AG09309 (cell line): ENCODE measurements at places on chromosomes 5 and 9.

DNA sequence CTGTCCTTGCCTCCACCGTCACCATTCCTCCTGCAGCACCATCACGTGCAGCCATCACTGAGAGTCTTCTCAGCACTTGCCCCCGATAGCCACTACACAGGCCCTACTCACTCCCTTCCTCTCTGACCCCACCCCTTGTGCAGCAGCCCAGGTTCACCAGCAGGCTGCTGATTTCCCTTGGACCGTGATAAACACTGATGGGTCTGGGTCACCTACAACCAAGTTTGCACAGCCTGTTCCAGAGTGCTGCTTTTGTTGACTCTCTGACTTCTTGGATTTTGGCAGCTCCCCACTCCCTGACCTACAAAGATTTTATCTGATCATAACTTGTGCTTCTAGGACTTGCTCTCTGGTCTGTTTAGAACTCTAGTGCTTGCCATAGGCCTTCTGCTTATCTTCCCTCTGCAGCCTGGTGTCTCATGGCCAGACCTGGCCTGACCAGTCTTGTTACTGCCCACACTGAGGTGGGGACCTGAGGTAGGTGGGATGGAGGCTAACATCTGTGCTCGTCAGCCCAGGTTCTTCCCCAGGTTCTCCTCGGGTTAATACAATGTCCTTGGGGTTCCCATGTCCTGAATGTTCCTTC lies 109.3 kb downstream of the TARS1 start:
- DNase-seq: no peak

GRCh38 chr9:94855903-94856302 lies 129.4 kb downstream of the AOPEP start:
- DNase-seq: no peak

- DNase-seq: no peak
These were observed 13.0 kb downstream of the RGS7BP start for GRCh38 chr5:64518793-64519192.

DNA sequence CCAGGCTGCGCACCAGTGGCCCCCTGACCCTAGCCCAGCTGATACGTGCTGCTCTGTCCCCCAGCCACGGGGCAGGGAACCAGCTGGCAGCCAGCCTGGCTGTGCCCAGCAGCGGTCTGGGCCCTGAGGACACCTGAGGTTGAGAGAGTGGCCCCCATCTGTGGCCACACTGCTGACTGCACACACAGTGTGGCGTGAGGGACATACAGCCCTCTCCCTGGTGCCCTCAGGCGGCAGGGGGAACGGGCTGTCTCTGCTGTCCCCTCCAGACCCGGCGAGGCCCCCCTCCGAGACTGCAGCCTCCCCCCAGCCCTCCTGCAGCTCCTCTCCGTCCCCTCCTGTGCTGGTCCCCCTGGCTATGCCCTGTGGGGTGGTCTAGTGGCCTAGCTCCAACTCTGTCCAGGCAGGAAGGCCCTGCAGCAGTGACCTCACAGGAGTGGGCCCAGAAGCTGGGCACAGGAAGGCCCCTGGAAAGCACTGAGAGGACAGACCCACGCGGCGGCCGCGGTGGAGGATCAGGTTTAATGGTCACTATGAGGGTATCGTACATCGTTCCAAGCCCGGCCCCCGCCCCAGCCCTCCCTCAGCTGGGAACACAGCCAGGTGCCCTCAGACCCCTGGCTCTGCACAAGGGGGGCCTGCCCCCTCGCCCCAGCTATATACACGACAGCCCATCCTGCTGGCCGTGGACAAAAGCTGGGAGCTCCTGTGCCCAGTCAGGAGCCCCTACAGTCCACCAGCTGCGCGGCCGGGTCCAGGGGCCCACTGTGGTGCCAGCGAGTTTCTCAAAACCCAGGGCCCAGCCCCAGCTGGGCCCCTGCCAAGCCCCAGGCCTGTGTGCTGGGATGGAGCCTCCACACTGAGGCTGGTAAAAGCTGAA lies 6.8 kb upstream of the ENTPD8 start:
- DNase-seq: no peak

- DNase-seq: peak; percentile 37
These were observed 606.9 kb downstream of the EBF1 start for GRCh38 chr5:158492841-158493242.

DNA sequence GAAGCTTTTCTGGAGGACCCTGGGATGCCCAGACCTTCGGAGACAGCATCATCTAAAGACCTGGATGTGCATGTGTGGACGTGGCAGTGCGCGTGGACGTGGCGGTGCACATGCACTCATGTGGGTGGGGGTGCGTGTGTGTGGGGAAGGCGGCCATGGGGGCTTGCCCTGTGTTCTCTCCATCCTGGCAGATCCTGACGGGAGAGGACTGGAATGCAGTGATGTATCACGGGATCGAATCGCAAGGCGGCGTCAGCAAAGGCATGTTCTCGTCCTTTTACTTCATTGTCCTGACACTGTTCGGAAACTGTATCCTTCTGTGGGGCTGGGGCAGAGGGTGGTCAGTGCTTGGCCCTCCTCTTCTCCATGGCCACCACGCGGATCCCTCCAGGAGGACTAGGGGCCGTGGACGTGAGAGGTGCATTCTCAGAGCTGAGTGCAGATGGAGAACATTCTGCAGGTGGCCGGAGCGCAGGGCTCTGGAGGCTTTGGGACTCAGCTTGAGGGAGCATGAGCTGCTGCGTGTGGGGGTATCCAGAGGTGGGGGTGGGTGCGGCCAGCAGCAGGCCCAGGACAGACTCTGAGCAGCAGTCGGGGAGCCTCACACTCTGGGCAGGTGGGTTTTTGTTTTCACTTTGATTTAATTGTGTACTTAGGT lies 129.1 kb downstream of the CACNA1B start:
- no peak for DNase-seq

DNA sequence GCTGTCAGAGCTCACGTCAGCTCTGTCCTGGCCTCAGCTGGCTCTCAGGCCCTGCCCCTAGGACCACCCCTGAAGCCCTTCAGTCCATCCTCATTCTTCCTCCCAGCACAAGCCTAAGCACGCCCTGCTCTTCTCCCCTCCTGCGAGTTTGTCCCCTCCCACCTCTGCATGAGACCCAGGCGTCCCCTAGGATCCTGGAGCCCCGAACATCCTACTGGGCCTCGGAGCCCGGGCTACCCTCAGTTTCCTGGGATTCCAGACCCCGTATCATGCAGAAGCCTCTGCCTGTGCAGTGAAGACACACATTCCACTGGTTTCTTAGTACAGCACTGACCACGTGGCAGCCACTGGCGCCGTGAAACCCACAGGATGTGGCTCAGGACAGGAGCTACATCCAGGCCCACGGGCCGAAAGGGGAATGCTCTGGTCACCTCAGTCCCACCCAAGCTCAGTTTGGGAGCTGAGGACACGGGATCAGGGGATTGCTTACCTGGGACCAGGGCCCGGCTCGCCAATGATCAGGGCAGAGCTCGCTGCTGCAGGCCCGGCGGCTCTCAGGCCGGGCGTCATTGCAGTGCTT lies 64.2 kb downstream of the ZNF354C start:
- no peak for DNase-seq

- DNase-seq: no peak
These were observed 414.8 kb upstream of the NMUR2 start for GRCh38 chr5:152819891-152820290.

DNA sequence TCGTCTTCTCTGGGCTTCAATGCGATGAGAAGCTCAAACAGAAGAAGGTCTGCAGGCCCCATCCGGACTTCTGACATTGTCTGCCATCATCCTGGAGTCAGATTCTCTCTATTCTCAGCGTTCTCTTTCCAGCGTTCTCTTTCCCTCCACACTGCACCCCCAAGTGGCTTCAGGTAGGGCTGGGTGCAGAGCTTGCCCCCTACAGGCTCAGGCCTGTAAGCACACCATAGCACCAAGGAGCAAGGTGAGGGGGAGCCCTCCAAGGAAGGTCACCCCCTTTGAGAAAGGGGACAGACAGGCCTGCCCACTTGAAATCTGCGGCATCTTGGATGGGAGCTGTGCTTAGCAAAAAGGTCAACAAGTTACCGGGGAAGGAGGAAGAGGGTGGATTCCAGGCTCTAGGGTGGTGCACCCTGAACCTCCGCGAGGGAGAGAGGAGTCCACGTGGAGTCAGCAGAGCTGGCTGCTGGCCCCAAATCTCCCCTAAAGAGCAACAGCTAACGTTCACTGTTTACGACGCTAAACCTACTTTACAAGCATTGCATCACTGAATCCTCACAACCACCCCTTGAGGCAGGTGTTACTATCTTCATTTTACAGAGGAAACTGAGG lies 27.5 kb downstream of the GPX3 start:
- DNase-seq: no peak

DNA sequence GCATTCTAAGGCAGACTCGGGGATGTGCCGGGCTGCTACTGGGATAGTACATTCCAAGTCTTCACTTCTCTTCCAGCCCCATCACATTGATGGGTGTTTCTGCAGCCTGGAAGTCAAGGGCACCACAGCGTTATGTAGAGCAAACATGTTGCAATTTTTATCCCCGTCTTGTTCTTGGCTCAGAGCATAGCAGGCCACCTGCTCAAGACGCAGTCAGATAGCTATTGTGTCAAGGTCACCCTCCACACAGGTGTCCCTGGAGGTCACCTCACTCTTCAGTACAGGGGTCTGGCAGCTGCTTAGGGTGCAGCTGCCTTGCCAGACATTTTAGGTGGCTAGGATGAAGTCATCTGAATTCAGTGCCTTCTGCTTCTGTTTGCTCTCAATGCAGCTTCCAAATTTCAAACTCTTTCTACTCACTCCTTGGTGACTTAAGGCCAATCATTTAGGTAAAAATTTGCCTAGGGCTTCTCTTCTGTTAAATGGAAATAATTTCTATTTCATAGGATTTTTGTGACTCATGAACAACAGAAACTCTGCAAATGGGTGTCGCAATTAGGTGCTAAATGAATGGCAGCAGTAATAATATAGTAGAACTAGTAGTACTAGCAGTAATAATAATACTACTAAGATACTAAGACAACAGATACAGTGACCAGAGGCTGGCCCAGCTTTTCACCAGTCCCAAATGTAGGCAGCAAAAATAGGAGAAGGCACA lies 24.3 kb downstream of the KCNV2 start:
- no peak for DNase-seq

DNA sequence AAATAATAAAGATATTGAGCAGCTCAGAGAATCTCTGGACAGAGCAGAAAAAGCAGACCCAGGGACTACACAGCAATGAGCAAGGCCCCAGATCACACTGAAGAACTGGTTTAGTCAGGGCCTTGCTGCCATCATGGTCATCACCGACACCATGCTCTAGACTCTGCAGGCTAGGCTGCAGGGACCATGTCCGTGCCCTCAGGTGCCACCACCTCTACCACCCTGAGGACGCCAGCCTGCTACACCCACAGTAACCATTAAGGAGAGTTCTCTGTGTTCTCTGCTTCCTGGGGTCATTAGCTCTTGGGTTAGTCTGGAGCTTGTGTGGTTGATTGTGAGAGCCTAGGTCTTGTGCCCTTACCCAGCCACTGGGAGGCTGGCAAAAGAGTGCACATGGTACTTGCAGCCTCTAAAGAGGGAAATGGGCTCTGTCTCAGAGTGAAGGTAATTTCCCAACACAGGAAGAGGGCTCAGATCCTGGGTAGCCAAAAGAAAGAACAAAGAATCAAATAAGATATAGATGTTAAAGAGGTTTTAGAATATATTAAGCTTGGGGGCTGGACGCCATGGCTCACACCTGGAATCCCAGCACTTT lies 31.9 kb upstream of the JADE2 start:
- no peak for DNase-seq

GRCh38 chr5:145764325-145764724 lies 70.8 kb downstream of the PRELID2 start:
- DNase-seq: no peak

GRCh38 chr5:149951138-149951749 lies 6.7 kb upstream of the PDE6A start:
- no peak for DNase-seq

DNA sequence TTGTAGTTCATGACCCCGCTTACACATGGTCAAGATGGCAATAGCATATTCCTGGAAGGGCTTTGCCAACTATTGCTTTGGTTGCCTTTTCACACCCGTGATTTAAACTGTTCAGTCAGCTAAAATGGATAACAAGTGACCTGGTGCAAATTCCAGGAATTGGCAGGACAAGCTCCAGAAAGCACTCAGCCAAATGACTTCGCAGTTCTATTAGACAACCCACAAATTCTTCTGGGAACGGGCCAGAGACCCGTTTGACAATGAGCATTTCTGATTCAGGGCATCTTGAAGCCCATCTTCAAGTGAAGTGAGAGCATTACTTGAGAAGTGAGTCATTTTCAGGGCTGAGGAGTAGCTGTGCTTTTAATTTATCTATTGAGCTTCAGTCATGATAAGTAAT lies 165.0 kb downstream of the DROSHA start:
- DNase-seq: no peak

DNA sequence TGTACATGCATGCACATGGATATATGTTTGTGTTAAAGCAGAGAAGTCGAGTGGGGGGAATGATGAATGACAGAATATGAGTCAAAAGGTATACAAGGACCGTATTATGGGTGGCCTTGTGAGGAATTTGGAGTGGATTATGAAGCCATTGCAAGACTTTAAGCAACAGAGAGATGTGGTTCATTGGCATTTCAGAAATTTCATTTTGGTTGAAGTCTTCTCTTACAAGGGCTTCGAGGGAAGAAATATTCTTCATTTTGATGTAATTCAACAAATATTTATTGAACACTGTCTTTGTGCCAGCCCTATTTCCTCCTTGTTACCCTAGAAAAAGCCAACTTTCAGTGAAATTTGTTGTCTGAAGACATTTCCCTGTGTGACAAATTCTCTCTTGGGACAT lies 83.9 kb upstream of the SLCO6A1 start:
- DNase-seq: peak; percentile 3

GRCh38 chr9:121550569-121551512 lies 51.2 kb upstream of the GGTA1 start:
- DNase-seq: no peak

DNA sequence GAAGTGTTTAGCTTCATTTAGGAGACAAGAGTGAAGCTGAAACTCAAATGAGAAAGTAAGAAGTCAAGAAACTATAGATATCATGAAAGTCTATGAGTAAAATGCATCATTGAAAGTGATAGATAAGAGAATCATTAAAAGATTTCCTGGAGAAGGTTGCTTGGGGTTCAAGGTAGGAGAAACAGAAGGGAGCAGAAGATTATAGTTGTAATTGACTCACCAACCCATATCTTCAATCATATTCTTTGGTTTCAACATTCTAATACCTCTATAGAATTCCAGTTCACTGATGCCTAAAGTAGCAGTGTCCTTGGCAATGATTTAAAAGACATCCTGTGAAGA lies 365.7 kb upstream of the RIOK2 start:
- DNase-seq: no peak

DNA sequence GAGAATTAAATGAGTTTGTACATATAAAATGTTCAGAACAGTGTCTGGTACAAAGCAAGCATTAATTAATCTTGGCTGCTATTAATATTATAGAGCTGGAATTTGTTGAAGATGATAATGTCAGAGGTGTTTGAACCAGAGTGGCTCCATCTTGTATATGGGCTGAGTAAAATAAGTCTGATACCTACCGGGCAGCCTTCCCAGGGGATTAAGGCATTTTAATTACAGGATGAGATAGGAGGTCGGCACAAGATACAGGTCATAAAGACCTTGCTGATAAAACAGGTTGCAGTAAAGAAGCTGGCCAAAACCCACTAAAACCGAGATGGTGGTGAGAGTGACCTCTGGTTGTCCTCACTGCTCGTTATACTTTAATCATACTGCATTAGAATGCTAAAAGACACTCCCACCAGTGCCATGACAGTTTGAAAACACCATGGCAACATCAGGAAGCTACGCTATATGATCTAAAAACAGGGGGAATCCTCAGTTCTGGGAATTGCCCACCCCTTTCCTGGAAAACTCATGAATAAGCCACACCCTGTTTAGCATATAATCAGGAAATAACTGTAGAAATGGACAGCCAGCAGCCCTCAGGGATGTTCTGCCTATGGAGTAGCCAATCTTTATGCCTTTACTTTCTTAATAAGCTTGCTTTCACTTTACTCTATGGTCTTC lies 90.2 kb downstream of the PLK2 start:
- DNase-seq: no peak
